CD4-positive, alpha-beta T cell (primary cell): ENCODE measurements at places on chromosomes 16 and 17.

GRCh38 chr17:66724581-66725341, 110.2 kb upstream of the CACNG5 start:
- no peak for DNase-seq

DNA sequence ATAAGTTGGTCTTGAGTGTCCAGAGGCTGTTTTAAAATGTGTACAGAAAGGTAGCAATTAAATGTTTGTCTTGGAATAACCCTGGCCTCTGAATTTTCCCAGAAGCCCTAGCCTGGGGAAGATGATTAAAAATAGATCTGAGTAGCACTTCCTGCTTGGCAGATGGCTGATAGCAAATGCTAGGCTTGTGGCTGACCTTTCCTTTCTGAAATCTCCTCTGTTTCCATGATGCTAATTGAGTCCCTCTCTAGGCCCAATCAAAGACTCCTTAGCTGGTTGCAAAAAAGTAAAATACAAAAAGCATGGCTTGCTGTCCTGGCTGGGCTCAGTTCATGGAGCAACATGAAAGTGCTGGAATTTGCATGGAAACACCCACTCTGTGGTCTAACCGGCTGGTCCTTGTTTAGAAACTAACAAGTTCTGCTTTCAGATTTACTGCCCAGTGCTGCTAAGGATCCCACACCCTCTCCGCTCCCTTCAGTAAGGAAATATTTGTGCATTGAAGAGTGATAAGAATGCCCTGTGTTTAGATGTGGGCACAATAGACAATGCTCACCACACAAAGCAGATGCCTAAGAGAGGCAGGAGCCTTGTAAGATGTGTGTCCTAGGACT, 40.8 kb downstream of the YPEL2 start:
- no peak for DNase-seq

GRCh38 chr16:57146735-57147134, 39.1 kb downstream of the PSME3IP1 start:
- no peak for DNase-seq

GRCh38 chr16:54200161-54200534, 86.4 kb downstream of the IRX3 start:
- no peak for DNase-seq

DNA sequence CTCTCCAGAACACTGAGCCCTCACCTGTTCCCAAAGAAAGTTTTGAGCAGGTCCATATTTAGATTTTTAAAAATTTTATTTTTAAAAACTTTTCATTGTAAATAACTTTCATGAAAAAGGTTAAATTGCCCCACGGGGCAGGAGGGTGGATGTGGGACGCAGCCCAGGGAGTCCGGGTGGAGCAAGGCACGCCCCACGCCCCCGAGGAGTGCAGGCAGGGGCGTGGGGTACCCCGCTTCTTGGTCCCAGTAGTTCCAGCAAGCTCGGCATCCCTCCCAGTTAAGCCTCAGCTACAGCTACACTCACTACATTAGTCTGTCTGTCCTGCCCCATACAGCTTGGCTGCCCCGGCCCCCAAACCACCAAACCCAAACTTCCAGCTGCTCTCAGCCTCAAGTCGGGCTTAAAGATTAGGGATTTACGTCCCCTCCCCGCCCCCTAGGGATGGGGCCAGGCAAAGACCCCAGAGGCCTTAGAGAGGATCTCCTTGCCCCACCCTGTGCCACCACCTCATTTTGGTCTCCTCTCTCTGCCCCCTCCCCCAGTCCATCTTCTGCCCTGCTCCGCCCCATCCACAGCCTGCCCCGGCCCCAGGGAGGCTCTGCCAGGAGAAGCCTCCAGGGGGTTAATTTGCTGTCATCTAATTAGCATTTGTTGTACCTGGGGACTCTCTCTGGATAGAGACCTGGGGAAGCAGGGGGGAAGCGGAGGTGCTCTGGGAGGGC, 4.6 kb downstream of the FOXJ1 start:
- no peak for DNase-seq

- DNase-seq: no peak
Measured at GRCh38 chr16:23119570-23119969, 29.7 kb downstream of the USP31 start.

DNA sequence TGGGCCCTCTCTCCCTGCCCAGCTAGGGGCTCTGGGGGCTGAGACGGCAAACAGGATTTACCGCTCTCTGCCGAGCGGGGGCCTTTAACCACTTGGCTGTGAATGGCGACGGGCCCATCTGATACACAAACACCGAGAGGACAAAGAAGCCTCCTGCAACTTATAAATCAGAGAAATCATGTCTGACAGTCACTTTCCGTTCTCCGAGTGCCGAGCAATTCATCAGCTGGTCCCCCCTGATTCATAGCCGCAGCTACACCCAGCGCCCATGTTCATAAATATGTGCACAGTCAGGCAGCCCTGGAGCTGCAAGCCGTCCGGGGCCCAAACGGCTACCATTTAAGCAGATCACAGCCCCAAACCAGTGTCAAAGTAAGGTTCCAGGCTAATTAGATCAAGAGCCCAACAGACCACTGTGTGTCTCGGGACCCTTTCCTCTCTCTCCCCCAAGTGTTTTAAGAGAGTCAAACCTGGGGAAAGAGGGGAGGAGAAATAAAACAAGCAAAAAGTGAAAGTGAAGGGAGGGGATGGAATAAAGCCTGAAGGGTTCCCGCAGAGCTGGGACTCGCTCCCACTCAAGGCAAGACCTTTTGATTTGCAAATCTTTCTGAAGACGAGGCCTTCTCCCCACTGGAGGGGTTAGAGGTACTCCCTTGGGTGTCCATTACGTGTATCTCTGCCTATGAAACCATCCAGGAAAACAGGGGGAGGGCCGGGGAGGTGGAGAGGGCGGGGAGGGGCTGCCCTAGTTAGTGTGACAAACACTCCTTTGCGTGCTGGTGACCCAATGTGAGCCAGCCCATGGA, 154.7 kb downstream of the C16orf78 start:
- DNase-seq: peak; percentile 36

DNA sequence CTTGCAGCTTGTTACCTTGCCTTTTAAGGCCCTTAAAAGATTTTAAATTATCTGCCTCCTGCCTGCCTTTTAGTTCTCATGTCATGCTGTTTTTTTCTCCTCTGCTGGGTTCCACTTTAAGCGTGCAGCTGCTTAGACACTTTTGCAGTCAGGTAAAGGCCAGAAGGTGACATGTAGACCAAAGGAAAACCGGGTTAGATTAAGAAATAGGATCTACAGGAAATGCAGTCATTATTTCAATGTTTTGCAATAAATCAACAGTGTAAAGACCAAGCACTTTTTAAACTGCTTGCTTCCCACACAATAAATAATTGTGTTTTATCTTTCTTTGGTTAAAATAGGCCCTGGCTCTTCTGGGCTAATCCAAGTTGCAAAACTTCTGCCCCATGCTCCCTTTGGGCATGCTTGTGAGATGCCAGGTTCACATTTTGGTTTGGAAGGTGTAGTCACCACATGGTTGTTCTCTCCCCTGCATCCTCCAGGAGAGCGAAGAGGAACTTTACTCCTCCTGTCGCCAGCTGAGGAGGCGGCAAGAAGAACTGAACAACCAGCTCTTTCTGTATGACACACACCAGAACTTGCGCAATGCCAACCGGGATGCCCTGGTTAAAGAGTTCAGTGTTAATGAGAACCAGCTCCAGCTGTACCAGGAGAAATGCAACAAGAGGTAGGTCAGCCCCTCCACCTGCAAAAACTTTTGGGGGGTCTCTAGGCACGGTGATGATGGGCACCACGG, 54.9 kb downstream of the SDR42E1 start:
- no peak for DNase-seq

DNA sequence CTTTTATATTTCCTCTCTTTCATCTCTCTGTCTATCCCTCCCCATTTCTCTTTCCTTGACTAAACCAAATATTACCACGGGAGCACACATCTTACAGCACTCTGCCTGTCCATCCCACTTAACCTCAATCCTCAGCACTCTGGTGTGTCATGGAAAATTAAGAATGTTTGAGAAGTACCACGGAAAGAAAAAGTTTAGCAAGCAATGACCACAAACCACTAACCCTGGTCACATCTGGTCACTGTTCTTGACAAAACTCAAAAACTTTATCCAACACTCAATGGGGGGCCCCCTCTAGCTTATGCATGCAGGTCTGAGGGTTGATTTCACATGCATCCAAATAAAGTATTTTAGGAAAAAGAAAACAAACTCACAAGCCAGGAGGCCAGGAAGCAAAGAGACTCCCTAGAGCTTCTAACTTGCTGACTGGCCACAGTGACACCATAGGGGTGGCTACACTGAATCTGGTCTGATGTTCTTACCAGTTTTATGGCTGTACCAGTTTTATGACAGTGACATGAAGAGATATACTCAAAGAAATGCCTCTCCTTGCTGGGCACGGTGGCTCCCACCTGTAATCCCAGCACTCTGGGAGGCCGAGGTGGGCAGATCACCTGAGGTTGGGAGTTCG, 229.2 kb downstream of the STX8 start:
- DNase-seq: no peak

DNA sequence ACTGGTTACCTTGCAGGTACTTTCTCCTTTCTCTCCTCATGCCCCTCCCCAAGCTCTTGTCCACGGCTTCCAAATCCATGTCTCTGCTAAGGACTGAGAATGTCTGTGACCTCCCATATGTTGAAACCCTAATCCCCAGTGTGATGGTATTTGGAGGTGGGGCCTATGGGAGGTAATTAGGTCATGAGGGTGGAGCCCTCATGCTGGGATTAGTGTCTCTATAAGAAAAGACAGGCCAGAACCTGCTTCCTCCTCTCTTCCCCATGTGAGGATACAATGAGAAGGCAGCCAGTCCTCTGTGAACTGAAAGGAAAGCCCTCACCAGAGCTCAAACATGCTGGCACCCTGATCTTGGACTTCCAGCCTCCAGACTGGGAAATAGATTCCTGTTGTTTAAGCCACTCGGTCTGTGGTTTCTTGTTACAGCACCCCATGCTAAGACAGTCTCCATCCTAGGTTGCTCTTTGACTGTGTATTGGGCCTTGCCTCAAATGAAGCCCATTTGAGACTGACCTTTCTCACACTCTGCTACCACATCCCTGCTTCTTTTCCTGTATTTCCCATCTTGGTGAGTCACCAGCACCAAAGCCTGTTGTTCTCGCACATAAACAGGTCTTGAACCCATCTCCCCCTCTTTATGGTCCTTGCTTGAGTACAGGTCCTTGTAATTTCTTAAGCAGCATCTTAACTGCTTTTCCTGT, 135.0 kb downstream of the CDK5R1 start:
- no peak for DNase-seq

DNA sequence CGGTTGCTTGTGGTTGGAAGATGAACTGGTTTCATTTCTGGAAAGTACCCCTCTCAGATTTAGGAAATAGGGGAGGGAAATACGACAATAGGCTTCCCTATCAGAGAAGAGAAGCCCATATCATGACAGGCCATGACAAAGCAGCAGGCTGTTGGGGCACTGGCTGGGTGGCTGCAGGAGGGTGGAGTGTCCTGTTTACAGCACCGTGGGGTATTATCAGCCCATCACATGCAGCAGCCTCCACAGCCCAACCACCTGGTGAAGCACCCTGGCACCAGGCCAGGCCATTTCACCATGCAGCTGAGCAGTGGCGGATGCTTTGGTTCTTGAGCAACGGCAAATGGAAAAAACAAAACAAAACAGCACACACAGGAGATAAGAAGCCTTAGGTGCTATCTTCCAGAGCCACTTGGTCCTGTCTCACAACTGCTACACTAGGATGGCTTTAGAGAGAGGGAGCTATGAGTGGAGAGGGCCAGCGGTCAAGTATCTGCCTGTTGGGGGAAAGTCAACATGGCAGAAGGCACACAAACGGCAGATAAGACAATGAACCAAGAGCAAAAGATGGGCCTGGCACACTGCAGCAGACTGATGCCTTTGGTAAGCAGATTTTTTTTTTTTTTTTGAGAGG, 24.2 kb downstream of the FAM117A start:
- DNase-seq: peak; percentile 96

DNA sequence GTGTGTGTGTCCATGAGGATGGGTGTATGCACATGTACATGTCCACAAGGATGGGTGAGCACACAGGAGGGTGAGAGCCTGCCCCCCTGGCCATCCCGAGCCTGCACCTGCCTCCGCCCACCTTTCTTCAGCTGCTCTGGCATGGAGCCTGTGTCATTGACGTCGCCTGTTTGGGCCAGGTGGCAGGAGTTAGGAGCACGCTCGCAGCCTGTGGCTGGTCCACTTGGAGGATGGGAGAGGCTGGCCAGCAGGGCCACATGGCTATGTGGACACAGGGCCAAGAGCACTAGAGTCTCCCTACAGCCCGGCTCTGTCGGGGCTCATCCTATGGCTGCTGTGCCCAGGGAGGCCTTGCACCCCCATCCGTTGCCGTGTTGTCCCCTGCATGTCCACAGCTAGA, 21.4 kb downstream of the BAHCC1 start:
- DNase-seq: no peak

- no peak for DNase-seq
Measured at GRCh38 chr17:5110816-5111215, 862 bp downstream of the ZNF232 start.

- no peak for DNase-seq
Measured at GRCh38 chr17:51647826-51648225, 387.5 kb downstream of the UTP18 start.

- DNase-seq: peak; percentile 1
Measured at GRCh38 chr17:49496867-49497147, 1.7 kb downstream of the NGFR start.

- DNase-seq: no peak
Measured at GRCh38 chr17:41416479-41416878, 7.9 kb downstream of the KRT37 start.

- no peak for DNase-seq
Measured at GRCh38 chr17:58541249-58541648, 26.8 kb upstream of the MTMR4 start.

DNA sequence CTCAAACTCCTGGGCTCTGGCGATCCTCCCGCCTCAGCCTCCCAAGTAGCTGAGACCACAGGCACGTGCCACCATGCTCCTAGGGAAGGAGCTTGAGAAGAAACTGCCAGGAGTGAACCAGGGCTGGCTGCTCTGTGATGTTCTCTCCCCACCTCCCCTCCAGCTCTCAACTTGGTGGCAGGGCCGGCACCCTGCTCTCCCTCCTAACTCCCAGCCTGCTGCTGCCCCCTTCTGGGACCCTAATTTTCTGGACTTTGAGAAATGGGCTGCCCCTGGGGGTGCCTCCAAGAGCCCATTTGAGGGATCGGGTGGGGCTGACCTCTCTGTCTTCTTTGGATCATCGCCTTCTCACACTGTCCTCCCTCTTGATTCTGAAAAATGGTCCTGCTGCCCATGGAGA, 14.9 kb upstream of the STAT3 start:
- peak; percentile 54 for DNase-seq

GRCh38 chr17:31570231-31570630, 178.8 kb downstream of the RAB11FIP4 start:
- DNase-seq: no peak

GRCh38 chr16:62967163-62967562, 930.9 kb upstream of the CDH8 start:
- no peak for DNase-seq

DNA sequence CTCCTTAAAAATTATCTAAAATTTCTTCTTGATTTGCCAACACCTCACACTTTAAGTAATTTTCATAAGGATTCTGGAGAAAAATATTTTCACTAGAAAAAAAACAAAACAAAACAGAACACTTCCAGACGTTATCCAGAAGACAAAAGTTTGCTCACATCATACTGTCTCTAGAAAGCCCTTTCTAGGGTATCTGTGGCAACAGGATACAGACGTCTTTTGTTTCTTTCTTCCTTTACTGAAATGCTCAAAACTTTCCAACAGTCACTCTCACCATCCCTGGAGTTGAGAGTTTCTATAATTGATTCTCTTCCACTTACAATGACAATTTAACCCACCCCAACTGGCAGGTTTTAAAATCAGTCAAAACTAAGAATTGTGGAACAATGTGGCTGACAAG, 2.6 kb downstream of the ZC3H7A start:
- no peak for DNase-seq

GRCh38 chr16:85304337-85304736, 192.1 kb upstream of the CIBAR2 start:
- DNase-seq: no peak
